ENCODE measurements at places on chromosomes 16 and 17.

DNA sequence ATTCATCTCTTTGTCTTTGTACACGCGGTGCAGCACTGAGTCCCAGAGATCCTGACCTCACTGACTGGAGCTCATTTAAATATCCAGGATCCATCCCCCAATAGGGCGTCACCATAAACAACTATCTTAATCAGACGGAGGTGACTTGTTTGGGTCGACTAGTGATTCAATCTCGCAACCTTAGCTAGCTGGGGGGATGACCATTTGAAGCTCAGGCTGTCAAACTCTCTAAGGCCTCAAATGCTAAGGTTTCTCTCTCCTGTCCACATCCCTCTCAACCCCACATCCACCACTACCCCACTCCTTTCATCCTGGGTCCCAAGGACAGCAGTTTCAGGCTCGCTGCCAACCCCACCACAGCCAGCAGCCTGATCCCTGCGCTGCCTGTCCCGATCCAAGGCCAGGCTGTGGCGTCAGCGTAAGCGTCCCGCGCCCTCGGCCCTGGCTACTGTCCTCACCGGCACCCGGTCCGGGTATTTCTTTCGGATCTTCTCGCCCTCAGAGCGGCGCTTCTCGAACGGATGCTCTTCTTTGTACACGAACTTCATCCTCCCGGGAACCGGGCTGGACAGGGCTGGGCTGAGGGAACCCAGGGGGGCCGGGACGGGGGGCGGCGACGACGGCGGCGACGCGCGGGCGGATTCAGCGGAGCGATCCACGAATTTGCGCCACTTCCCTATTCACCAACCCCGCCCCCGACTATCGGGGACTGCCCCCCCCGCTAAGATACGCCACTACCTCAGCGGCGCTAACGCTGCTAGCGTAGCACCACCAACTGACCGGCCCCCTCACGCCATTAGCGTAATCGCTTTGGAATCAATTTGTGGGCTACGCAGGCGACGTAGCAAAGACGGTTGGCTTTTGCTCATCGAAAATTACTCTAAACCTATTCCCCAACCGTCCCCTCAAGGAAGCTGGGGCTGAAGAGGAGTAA, at the start of gene GABARAP:
TSS of gene GABARAP (minus strand) at position 667 of the 934 bp plus-strand sequence. CDS start at position 548, 119 bp downstream.
- peak; percentile 96 for DNase-seq

- DNase-seq = no peak
Observed at GRCh38 chr16:761625-762513, 1.3 kb downstream of the MSLN start.

DNA sequence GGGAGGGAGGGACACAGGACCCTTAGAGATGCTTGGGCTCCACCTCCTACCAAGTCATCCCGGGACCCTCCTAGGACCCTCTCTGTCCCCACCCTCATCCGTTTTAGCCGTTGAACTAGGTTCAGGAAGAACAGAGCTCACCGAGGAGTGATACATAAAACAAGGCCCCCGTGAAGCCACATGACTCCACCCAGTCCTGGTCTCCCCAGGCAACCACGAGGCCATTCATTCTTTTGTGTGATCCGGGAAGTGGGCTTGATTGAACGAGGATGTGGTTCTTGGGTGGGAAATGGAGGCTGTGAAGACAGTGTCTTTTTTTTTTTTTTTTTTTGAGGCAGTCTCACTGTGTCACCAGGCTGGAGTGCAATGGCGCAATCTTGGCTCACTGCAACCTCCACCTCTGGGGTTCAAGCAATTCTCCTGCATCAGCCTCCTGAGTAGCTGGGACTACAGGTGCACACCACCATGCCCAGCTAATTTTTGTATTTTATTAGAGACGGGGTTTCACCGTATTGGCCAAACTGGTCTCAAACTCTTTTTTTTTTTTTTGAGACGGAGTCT, 14.8 kb downstream of the TRARG1 start:
- DNase-seq = no peak

- no peak for DNase-seq
Observed at GRCh38 chr16:51053775-51054174, 97.3 kb downstream of the SALL1 start.

- no peak for DNase-seq
Observed at GRCh38 chr17:51687887-51688286, 427.5 kb downstream of the UTP18 start.

GRCh38 chr17:68190495-68190894, 57.3 kb upstream of the AMZ2 start:
- DNase-seq = no peak
